Pulmonary artery endothelial cell (primary cell): ENCODE measurements at places on chromosomes 11 and 22. TPM values are rescaled to one million over a fixed set of nuclear protein-coding genes. Genes with fewer than 3 reads are reported as not detected.

The SLC43A1 gene
- 14.1 and 15.6 TPM in 2 replicates for total RNA-seq

The ACAT1 gene
- total RNA-seq, result 88.2 and 95.6 TPM in 2 replicates

The MRGPRX4 gene
- not detected in 2 replicates for total RNA-seq

The BBOX1 gene
- not detected in 2 replicates for total RNA-seq

The SCGB1C1 gene
- not detected in 2 replicates for total RNA-seq

The NNMT gene
- 346 and 362 TPM in 2 replicates for total RNA-seq
